ENCODE measurements at places on chromosomes 13 and 19. TPM values are rescaled to one million over a fixed set of nuclear protein-coding genes. Genes with fewer than 3 reads are reported as not detected.

DNA sequence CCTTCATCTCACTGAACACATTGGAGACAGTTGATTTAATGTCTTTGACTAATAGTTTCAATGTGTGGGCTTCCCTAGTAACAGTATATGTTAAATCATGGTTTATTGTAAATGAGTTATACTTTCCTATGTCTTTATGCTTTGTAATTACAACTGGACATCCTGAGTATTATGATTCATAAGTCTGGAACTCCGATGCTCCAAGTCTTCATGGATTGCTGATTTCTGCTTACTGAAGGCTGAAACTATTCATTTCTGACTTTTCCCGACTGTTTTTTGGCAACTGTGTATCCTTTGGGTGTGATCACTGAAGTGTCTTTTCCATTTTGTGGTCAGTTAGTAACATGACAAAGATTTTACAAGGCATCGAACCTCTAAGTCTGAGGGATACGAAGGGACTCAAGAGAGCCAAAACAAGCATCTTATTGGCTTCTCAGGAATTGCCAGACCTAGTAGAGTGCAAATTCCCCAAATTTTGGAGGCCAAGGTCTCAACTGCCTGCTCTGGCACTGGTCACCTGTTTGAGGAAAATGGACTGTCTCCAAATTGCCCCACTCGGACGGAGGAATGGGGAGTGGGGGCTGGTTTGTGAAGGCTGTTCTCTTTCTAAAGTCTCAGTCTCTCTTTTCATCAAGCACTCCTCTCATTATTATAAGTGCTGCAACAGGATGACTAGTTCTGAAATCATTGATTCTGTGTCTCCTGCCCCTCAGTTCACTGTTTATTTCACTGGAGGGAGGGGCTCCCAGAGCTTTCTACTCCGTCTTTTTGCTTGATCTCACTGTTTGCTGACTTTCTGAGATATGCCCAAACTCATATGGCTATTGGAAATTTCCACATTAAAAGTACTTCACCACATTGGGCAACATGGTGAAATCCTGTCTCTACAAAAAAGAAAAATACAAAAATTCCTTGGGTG lies 20.2 kb upstream of the CD70 start:
- H3K27ac ChIP-seq: no peak overlapping the region
- H3K36me3 ChIP-seq: peaks cover 2% of the 10 kb centered on the region
- H3K4me1 ChIP-seq: peaks cover 12% of the 10 kb centered on the region

GRCh38 chr13:46754812-46755211 lies 42.1 kb downstream of the ESD start:
- H3K36me3 ChIP-seq: peaks cover 26% of the 10 kb centered on the region
- peaks cover 2% of the 10 kb centered on the region for H3K27me3 ChIP-seq
- H3K4me1 ChIP-seq: peaks cover 54% of the 10 kb centered on the region

- DNase-seq: no peak
- H3K36me3 ChIP-seq: peaks cover 61% of the 10 kb centered on the region
- no peak overlapping the region for H3K27ac ChIP-seq
- H3K27me3 ChIP-seq: no peaks in the 10 kb centered on the region
- H3K4me3 ChIP-seq: no peak overlapping the region
Measured at GRCh38 chr19:30003866-30004265, 61.8 kb downstream of the URI1 start.

GRCh38 chr13:110838116-110838515 lies 76.8 kb downstream of the ANKRD10 start:
- peaks cover 18% of the 10 kb centered on the region for H3K27me3 ChIP-seq
- H3K4me1 ChIP-seq: no peaks in the 10 kb centered on the region
- H3K36me3 ChIP-seq: no peaks in the 10 kb centered on the region
- no peak for DNase-seq
- no peak overlapping the region for H3K4me3 ChIP-seq
- H3K27ac ChIP-seq: no peak overlapping the region

DNA sequence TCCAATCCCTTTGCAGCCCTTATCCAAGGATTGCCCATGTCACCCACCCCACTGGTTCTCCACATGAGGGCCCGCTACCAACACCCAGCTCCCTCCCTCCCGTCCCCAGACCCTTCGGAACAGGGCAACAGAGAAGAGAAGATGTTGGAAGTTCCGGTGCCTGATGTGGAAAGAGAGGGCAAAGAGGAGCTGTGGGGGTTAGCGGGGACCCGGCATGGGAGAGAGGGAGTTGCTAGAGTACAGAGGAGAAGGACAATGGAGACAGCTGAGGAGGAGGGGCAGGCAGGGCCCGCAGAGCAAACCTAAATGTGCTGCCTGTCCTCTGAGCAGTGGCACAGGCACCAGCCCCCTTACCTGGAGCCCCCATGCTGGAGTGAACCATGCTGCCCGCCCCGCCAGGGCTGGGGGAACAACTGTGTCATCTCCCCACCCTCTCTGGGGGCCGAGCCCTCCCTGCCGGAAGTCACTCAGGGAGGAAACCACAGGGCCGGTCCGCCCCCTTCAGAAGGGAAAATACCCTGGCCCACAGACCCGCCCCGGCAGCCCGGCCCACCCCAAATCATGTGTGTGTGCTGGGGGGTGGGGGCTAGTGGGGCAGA lies at the start of gene POU2F2:
Gene POU2F2, minus strand, starts transcription at position 417 of the 599 bp plus-strand sequence. Its CDS starts 35 bp downstream, at position 382.
- DNase-seq: peak; percentile 91
- peaks cover 72% of the 10 kb centered on the region for H3K4me1 ChIP-seq
- peak within 1 kb of the TSS; percentile 86 for H3K4me3 ChIP-seq
- no peaks in the 10 kb centered on the region for H3K36me3 ChIP-seq
- no peaks in the 10 kb centered on the region for H3K27me3 ChIP-seq

DNA sequence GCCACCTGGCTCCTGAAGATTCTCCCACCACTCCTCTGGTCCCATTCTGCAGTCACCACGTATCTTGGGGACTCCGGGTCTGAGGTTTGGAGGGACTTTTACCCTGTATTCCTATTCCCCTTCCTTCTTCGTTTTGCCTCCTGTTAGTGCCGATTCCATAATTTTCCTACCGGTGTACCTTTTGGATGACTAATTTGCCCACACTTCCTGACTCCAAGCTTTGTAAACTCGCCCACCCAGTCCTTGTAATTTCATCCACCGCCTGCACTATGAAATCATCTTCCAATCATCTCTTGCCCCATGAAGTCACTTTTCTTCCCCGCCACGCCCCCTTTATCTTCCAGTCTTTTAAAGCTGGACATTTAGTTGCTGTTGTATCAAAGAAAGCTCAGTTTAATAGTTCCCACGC lies 572 bp downstream of the UCHL3 start:
- no peaks in the 10 kb centered on the region for H3K27me3 ChIP-seq
- peak; percentile 28 for DNase-seq
- H3K4me1 ChIP-seq: peaks cover 30% of the 10 kb centered on the region
- H3K36me3 ChIP-seq: peaks cover 20% of the 10 kb centered on the region
- peak overlapping the region; percentile 95 for H3K27ac ChIP-seq
- peak overlapping the region; percentile 88 for H3K4me3 ChIP-seq

DNA sequence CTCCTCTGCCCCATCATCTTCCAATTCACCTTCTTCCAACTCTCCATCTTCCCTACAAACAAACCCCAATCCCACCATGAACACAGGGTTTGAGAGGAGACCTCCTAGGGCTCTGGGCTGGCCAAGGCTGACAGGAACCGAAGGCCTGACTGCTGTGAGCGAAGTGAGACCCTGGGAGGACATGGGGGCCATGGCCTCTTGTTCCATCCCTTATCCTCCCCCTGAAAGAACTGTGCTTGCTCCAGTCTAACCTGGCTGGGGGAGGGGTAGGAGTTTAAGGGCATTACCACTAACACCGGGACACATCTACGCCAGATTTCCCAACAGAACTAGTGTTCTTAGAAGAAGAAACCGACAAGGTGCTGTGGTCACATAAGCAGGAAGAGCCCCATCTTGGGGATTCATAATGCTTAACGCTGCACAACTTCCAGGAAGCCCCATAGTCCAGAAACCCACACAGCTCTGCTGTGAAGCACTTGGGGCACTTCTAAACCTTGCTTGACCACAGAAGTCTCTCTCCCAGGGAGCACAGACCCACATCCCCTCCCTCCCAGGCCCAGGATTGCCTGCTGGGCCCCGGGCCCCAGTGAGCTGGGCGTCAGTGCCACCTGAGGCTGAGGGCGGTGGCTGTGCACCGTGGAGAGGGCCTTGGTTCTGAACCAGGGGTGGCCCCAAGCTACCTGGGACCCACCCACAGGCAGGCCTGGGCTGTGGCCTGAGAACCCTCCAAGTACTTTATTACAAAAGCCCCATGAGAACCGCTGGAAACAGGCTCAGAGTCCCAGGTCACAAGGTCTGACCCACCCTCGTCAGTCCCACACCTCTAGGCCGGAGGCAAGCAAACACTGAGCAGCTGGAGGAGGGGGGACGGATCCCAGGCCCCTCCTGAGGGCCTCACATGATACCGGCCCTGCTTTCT lies 18.8 kb downstream of the ZC3H4 start:
- DNase-seq: peak; percentile 64
- H3K27ac ChIP-seq: peak overlapping the region; percentile 87
- no peaks in the 10 kb centered on the region for H3K27me3 ChIP-seq
- H3K4me1 ChIP-seq: peaks cover 79% of the 10 kb centered on the region
- H3K36me3 ChIP-seq: peaks cover 64% of the 10 kb centered on the region

DNA sequence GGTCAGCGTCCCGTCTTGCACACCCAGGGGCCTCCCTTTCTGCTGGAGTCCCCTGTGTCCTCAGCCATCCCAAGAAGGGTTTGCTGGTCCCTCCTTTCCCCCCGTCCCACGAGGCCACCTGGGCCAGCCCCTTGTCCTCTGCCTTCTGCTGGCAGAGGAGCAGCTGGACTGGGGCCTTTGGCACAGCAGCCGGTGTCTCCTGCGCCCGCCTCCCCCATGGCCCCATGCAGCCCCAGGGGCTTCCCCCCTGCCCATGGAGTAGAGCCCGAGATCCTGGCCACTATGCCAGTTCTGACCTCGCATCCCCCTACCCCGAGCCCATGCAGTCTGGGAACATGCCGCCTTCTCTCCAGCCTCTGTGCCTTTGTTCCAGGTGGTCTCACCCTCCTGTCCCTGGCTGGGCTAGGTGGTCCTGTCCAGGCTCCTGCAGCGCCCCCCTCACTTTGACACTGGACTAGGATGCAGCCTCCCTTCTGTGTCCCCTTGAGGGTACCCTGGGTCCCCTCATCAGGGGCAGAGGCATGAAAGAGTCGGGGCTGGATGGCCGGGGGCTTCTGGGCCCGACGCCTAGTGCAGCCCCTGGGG lies 5.7 kb upstream of the GARIN5A start:
- H3K4me3 ChIP-seq: no peak overlapping the region
- H3K4me1 ChIP-seq: peaks cover 7% of the 10 kb centered on the region
- no peaks in the 10 kb centered on the region for H3K27me3 ChIP-seq

DNA sequence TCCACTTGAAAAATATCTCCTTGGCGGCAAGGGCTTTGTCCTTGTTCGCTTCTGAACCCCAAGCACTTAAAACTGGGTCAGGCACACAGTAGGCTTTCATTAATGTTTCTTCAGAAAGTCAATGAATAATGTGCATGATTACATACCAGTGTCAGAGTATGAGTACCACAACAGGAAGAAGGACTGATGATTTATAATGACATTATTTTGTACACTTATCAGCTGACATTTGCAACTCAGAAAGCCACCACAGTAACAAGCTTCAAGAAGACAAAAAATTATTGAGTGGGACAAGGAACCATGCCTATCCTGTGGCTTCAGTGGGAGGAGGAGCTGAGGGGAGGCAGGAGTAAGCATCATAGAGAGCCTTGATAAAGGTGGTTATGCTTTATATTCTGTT lies 10.0 kb downstream of the POLR1D start:
- peaks cover 31% of the 10 kb centered on the region for H3K4me1 ChIP-seq
- H3K27ac ChIP-seq: no peak overlapping the region
- peaks cover 47% of the 10 kb centered on the region for H3K36me3 ChIP-seq
- no peak for DNase-seq
- no peak overlapping the region for H3K4me3 ChIP-seq
- H3K27me3 ChIP-seq: no peaks in the 10 kb centered on the region

GRCh38 chr19:1953441-1954094 lies 12.6 kb downstream of the CSNK1G2 start:
- peaks cover 6% of the 10 kb centered on the region for H3K4me1 ChIP-seq
- no peaks in the 10 kb centered on the region for H3K27me3 ChIP-seq
- H3K27ac ChIP-seq: no peak overlapping the region
- H3K36me3 ChIP-seq: peaks cover 15% of the 10 kb centered on the region
- H3K4me3 ChIP-seq: no peak overlapping the region
- DNase-seq: no peak

DNA sequence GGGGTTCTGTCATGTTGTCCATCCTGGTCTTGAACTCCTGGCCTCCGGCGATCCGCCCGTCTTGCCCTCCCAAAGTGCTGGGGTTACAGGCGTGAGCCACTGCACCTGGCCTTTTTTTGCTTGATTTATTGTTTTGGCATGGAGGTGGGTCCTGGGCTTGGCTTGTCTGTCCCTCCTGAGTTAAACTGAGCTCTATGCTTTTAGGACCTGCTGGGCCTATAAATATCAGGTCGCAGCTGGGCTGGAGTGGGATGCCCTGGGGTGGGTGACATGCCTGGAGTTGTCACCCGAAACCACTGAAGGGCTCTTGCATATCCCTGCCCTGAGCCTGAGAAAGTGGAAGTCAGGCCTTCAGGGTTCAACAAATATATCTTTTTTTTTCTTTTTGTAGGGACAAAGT lies 5.5 kb downstream of the ARRDC5 start:
- no peak for DNase-seq
- H3K27ac ChIP-seq: no peak overlapping the region
- no peak overlapping the region for H3K4me3 ChIP-seq
- H3K4me1 ChIP-seq: peaks cover 4% of the 10 kb centered on the region
- H3K36me3 ChIP-seq: no peaks in the 10 kb centered on the region
- H3K27me3 ChIP-seq: no peaks in the 10 kb centered on the region

DNA sequence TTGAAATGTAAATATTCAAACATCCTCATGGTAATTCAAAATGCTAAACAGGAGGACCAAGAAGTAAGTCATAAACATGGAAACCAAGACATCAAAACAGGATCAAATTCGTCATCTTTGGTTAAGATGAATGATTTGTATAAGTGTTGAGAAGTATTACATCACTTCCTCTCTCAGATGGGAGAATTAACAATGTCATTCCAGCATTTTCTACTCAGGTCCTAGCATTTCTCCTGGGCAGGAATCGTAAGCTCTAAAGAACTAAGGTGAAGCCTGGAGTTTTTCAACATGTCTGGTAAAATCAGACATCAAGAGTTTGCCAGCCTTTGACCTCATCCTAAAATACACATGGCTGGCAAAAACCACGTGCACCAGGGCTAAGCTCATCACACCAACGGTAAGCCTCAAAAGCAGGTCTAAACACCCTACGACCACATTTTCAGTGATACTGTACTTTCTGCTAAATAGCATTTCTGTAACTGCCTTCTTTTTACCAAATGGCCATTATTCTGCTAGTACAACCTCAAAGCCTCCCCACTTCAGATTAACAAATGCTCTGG lies 24.8 kb downstream of the RANBP3 start:
- peaks cover 48% of the 10 kb centered on the region for H3K36me3 ChIP-seq
- H3K27ac ChIP-seq: peak overlapping the region; percentile 97
- H3K4me1 ChIP-seq: peaks cover 88% of the 10 kb centered on the region
- H3K4me3 ChIP-seq: peak overlapping the region; percentile 59
- DNase-seq: no peak

Gene USHBP1
- not detected for total RNA-seq

Gene CDC42EP5
- total RNA-seq: not detected

Gene TSKS
- 1.5 TPM for total RNA-seq

Gene FFAR3
- total RNA-seq: not detected

All from activated CD8-positive, alpha-beta T cell treated with anti-CD3 and anti-CD28 coated beads, Interleukin-2, amount 10 ng/mL, durations not matched to agents 7 days and 5 days (primary cell).